ENCODE measurements at places on chromosomes 1 and 21. TPM values are rescaled to one million over a fixed set of nuclear protein-coding genes. Genes with fewer than 3 reads are reported as not detected.

Gene AIRE
- total RNA-seq, result not detected

Gene CLDN17
- not detected for total RNA-seq

Gene MAP7D1
- 113 TPM for total RNA-seq

DNA sequence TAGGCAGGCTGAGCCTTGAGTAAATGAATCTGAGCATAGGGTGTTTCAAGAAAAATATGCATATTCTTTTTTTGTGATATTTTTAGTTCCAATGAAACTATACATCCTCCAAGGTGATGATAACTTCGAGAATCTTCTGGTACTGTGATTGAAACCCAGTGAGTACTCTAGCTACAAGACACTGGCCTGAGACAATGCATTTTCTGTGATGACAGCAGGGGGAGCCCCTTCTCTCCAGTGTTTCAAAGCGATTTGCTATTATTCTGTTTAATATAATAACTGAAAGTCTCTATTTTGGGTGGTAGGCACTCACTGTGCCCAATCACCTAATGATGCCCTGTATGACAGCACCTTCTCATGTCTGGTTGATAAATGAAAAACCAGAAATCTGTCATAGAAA is 12.1 kb downstream of the IRF2BP2 start:
- peak; percentile 58 for DNase-seq

DNA sequence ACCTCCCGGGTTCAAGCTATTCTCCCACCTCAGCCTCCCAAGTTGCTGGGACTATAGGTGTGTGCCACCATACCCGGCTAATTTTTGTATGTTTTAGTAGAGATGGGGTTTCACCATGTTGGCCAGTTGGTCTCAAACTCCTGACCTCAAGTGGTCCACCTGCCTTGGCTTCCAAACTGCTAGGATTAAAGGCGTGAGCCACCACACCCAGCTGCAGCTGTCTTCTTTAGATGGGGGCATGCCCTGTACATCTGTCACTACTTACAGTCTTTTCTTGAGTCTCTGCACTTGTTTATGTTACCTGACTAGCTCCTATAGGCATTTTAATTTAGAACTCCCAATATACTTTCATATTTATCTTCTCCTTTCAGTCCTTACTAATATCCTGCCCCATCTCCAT is 64.2 kb downstream of the SELENOF start:
- DNase-seq, result no peak

DNA sequence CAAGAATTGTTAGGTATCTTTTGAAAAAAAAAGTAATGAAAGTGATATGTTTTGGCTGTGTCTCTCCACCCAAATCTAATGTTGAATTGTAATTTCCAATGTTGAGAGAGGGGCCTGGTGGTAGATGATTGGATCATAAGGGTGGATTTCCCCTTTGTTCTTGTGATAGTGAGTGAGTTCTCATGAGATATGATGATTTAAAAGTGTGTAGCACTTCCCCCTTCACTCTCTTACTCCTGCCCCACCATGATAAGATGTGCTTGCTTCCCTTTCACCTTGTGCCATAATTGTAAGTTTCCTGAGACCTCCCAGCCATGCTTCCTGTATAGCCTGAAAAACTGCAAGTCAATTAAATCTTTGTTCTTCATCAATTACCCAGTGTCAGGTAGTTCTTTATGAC is 70.7 kb downstream of the XCL2 start:
- DNase-seq, result no peak

- peak; percentile 99 for DNase-seq
Observed at GRCh38 chr1:85328713-85329397, 52.4 kb upstream of the BCL10 start.

GRCh38 chr1:94362466-94363058 is 55.6 kb upstream of the ABCD3 start:
- DNase-seq, result peak; percentile 70

- DNase-seq, result no peak
Observed at GRCh38 chr1:235391874-235392273, 24.6 kb downstream of the TBCE start.

DNA sequence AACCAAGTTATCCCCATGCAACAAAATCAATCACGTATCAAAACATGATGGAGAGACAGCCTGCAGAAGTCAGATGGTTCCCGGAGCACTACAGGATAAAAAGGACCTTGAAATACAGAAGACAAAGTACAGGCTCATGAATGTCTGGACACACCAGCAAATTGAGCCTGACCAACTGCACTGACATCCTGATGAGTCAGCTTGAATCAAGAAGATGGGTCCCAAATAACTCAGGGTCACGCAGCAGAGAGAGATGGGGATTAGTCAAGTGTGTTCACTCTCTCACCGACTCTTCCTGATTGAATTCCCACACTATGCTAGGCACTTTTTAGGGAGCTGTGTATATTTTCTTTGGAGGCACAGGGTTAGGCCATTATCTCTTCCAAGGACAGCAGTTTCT is 71.1 kb upstream of the DIRAS3 start:
- DNase-seq, result peak; percentile 63

GRCh38 chr21:46028573-46029091 is 47.1 kb downstream of the COL6A1 start:
- no peak for DNase-seq

DNA sequence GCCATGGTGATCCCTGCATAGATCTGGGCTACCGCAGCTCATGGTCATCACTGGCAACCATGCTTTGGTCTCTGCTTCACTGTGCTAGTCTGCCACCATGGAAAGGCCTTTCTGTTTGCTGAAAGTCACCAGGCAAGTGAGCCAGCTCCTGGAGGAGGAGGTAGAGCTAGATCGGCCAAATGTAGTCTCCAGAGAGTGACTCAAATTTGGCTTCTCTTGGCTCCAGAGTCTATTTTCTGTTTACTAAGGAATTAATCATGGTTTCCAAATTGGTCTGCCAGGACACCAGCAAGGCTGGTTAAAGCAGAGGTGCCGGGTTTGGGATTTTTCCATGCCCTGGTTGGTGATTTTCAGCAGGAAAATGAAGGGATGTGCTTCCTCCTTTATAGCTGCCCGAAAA is 52.7 kb upstream of the IVNS1ABP start:
- DNase-seq, result peak; percentile 82

GRCh38 chr1:21579791-21580190 is 70.6 kb downstream of the ALPL start:
- peak; percentile 37 for DNase-seq

DNA sequence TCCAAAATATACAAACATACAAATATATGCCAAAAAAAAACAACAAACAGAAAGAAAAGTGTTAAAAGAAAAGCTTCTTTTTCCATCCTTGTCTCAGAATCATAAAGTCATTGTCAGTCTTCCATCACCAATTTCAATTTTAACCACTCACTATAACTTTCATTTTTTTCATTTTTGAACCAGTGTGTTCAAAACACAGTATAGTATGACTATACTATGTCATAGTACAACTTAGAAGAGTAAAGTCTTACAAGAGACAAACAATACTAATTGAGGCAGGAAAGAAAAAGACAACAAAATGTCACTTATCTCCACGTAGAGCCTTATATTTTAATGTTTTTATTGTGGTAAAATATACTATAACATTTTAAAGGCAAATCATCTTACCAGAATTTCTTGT is 7.6 kb downstream of the NSL1 start:
- DNase-seq, result no peak

- DNase-seq, result peak; percentile 34
Observed at GRCh38 chr1:163596541-163597258, 274.9 kb downstream of the NUF2 start.

- DNase-seq, result no peak
Observed at GRCh38 chr1:221164951-221165838, 286.0 kb downstream of the HLX start.

Measured in PC-3 (cell line).